ENCODE measurements at places on chromosomes 12 and 14.

DNA sequence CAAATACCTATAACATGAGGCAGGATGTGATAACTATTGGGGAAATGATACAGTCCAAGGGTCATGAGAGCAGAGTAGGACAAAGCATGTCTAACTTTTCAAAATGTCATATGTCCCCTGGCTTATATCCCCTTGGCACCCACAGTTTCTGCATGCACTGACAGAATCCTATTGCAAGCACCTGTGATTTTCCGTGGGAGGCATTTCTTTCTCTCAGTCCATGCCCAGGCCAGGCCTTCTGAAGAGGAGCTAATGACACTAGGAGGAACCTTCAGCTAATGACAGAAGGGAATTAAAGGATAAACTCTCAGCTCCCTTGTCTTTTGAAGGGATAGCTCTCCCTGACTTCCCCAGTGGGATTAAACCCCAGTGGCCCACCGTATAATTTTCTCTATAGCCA is 249.2 kb downstream of the TTC6 start:
- DNase-seq: no peak

- no peak for DNase-seq
Measured at GRCh38 chr12:20264608-20265114, 103.7 kb upstream of the PDE3A start.

DNA sequence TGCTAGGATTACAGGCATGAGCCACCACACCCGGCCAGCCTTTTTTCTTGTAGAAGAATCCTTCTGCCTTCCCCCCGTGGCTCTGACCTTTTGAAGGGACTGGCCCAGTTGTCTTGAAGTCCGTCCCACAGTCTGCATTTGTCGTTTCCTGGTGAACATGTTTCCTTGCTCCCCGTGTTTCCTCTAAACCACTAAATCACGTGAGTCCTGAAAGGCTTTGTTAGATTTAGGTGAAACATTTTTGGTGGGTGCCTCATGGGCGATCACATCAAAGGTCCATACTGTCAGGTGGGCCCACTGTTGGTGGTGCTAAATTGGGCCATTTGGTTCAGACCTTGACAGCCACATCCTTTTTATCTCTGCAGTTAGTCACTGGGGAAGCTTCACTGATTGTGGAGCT is 26.3 kb downstream of the MLXIP start:
- DNase-seq: no peak

GRCh38 chr12:38137287-38137686 is 179.3 kb upstream of the ALG10B start:
- DNase-seq: no peak

DNA sequence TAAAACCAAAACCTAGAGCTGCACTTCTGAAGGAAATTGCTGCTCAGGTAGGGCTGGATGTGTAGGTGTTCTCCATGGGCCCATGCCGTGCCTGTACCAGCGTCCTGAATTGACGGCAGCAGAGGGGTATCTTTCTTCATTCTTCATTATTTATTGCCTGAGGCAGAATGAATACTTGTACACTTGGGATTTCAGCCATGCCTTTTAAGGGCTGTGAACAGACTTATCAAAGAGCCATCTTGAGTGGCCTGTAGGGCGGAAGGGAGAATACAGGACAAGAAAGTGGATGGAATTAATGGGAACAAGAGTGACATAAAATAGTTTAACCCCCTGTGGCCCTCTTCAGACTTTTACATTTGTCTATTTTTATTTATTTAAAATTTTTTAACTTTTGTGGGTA is 61.4 kb downstream of the RASSF3 start:
- DNase-seq: no peak

Data from OCI-M1 (cell line).